ENCODE measurements at places on chromosomes 1 and 21.
A peak's percentile ranks its signal among the peaks of the same experiment; 100 is the strongest.

- DNase-seq, result no peak
Measured at GRCh38 chr21:36917471-36918158, 48.9 kb downstream of the HLCS start.

DNA sequence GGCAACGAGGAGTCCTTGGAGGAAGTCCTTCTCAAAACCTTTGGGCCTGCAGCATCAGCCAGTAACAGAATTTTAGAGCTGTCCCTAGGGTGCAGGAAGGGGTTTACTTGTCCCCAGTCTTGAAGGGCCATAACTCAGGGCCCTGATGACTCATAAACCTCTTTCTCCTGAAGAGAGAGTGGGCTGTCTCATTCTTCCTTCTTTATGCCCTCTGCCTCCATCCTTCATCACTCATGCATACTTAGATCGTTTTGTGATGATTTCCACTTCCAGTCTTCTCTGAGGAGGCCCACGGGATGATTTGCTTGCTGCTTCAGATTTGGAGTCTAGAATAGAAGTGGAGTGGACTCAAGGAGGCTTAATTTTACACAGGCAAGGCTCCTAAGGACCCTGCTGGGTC lies 60.2 kb downstream of the NDUFS5 start:
- DNase-seq, result no peak

DNA sequence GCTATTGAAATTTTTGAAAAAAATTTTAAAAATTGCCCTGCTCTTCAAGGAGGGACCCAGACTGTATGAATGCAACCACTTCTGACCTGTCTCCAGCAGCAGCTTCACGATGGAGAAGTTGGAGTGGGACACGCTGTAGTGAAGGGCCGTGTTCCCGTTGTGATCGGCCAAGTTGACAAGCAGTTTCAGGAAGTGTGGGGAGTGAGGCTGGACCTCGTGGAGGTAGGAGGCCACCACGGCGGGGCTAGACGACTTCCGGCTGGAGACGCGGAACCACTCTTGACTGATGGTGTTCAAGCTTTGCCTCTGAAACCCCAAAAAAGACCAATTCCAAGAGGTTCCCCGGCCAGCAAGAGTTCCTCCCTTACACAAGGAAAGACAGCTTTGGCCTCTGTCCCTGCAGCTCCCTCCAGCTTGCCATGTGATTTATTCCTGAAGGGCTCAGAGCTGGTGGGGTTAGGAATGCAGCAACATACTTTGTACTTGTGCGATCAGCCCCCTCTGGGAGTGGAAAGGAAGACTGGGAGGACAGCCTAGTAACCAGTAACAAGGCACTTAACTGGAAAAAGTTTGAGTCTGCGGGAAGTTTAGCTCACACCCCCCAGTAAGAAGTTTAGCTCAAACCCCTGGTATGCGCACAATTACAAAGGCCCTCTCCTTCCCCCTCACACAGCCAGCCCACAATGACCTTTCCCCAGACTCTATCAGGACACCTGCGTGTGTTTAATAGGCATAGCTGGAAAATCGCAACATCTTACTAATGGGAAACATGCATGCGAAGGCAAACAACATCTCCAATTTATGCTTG lies 56.0 kb downstream of the KANK4 start:
- DNase-seq, result no peak

DNA sequence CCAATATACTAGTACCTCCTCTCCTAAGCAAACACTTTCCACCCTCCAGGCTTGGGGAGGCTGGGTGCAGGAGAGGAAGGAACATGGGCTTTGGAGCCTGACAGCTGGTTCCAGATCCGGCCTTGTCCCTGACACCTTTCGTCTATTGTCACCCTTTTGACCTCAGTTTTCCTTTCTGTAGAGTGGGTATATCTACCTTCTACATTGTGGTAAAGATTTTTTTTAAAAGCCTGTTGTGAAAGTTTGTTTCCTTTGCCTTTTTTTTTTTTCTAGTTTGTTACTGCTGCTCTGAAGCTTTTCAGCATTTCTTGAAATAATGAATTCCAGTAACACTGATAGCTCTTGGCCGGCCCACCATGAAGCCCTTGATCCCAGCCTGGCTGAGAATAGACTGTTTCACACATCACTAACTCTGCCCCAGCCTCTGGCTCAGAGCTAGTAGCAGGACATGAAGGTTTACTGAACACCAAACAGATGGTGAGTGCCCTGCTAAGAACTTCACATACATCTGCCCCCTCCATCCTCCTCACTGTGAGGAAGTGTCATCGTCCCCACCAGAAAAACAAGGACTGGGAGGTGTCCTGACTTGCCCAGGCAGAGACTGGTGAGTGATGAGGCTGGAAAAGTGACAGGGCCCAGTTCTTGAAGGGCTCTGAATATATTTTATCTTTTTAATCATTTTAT lies 33.0 kb upstream of the ID3 start:
- no peak for DNase-seq

DNA sequence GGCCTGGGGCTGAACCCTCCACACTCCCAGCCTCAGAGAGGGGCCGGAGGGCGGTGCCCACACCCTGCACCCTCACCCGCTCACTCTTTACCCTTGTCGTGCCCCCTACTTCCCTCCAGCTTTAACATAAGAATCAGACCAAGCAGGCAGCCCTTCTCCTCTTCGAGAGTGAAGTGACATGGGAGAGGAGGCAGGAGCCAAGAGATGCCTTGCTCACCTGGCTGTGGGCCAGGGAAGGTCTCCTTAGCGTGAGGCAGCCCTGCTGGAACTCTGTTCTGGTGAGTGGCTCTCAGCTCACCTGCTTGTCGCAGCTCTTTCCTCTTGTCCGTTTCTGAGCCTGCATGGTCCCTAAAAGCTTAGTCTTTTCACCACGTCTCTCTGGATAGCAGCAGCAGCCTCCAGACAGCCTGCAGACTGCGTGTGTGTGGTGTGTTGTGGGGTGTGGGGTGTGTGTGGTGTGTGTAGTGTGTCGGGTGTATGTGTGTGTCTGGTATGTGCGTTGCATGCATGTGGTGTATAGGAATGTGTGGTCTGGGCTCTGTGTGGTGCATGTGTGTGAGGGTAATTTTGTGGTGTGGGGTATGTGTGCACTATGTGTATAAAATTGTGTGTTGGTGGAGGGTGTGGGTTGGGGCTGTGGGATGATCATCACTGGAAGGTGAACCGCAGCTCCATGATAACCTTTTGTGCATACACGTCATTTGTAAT lies 86.7 kb downstream of the CCDC185 start:
- no peak for DNase-seq

DNA sequence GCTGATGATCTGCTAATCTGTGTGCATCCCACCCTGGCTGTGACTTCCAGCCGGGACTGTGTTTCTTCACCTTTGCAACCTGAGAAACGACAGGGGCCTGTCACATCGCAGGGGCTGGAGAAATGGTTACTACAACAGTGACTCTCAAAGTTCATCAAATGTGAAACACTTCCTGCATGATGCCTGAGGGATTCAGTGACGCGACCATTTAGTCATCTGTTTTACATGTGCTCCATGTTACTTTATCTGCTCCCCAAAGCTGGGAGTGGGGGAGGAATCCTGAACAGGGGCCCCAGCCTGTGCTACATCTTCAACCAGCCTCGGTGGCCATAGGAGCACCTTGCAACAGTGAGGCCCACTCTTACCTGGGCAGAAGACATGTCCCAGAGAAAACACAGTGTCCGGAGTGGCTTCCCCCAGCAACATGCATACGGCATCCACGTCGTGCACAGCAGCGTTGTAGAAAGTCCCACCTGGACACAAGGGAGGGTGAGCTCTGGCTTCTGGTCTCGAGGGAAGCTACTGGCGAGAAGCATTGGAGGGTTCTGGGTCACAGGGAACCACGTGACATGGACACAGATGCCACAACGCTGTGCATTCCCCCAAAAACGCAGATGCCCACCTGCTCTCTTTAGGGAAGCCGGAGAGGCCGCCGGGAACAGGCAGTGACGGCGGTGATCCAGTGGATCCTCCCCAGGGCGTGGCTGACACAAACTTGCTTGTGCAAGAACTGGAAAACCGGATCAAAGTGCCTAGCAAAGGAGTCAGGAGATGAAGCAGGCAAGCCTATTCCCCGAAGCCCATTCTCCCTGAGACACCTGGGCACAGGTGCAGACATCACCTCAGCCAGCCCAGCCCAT lies 9.6 kb upstream of the CCDC27 start:
- DNase-seq, result no peak

GRCh38 chr1:162147760-162148159 lies 78.3 kb downstream of the NOS1AP start:
- no peak for DNase-seq

GRCh38 chr1:89908672-89909436 lies 86.1 kb upstream of the ZNF326 start:
- DNase-seq, result no peak

GRCh38 chr1:25173809-25174340 lies 58.4 kb downstream of the SYF2 start:
- no peak for DNase-seq

- DNase-seq, result no peak
Measured at GRCh38 chr1:205783904-205784303, 8.6 kb upstream of the RAB29 start.

- DNase-seq, result no peak
Measured at GRCh38 chr1:245096311-245097066, 58.3 kb upstream of the KIF26B start.

DNA sequence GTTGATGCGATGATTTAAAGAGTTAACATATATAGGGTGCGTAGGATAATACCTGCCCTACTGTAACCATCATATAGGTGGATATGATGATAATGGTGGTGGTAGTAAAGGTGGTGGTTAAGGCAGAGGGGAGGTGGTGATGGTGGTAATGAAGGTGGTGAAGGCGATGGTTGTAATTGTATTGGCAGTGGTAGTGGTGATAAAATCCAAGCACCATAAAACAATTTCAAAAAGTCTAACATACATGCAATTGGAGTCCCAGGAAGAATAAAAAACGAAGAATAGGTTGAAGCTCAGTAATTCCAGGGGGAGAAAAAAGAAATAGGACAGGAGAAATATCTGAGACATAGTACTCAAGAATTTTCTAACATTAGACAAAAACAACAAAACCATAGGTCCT lies 27.3 kb upstream of the RAB4A start:
- no peak for DNase-seq

- no peak for DNase-seq
Measured at GRCh38 chr21:36035381-36035791, 24.9 kb downstream of the SETD4 start.

- no peak for DNase-seq
Measured at GRCh38 chr1:211910913-211911485, 80.4 kb upstream of the LPGAT1 start.

GRCh38 chr1:27015260-27015659 lies 2.6 kb upstream of the TENT5B start:
- no peak for DNase-seq

GRCh38 chr1:2463396-2463795 lies 12.7 kb upstream of the PLCH2 start:
- no peak for DNase-seq

- no peak for DNase-seq
Measured at GRCh38 chr1:89815040-89815439, 5.8 kb upstream of the LRRC8D start.

GRCh38 chr21:45102391-45102932 lies 28.1 kb downstream of the ADARB1 start:
- DNase-seq, result no peak

GRCh38 chr21:44800971-44801467 lies 601 bp downstream of the UBE2G2 start:
- no peak for DNase-seq

DNA sequence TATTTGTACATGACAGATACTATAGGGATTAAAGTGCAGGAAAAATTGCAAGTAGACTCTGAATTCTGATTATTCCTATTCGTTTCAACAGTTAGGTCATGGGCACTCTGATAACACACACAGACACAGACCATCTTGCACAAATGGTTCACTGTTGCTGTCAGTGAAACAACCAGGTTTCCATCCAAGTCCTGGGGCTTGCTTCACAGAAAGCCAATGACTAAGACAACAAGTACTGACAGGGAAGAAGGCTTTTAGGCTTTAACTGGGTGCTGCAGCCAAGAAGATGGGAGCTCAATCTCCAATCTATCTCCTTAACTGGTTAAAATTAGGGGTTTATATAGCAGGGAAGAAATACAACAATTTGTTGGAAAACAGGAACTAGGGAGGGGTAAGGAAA lies 57.6 kb downstream of the RIMS3 start:
- DNase-seq, result no peak

DNA sequence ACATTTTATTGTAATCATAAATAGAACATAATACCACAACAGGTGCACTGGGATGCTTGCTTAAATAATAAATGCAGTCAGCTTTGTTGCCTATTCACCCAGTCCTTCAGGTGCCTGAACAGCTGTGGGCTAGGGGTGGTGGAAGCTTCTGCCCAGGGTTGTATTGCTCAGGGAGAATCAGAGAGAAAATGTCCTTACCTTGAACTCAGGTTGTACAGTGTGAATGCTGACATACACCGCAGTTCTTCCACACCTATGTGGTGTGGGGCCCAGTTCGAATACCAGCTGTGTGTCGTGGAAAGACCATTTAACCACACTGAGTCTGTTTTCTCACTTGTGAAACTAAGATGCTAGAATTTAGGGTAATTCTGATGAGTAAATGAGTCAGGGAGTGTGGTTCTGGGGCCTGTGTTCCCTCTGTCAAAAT lies 115.7 kb upstream of the ATP1A1 start:
- DNase-seq, result no peak

DNA sequence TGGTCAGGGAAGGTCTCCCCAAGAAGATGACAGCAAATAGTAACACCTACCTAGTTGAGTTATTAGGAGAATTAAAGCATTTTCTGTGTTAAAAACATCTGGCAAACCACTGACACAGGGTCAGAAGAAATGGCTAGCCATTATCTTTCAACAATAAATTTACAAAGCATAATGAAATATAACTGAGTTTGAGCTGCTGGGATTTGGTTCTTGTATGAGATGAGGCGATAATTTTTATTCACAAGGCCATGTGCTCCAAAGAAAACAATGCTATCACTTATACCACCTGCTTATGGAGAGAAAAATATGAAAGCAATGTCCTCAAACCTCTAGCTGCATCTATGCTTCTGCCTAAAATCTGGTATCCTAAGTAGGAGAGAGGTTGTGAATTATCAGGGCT lies 202.3 kb downstream of the CRB1 start:
- DNase-seq, result no peak

- DNase-seq, result no peak
Measured at GRCh38 chr1:217910203-217910602, 279.1 kb downstream of the SPATA17 start.

GRCh38 chr1:205287767-205288559 lies 33.6 kb downstream of the NUAK2 start:
- peak; percentile 69 for DNase-seq

DNA sequence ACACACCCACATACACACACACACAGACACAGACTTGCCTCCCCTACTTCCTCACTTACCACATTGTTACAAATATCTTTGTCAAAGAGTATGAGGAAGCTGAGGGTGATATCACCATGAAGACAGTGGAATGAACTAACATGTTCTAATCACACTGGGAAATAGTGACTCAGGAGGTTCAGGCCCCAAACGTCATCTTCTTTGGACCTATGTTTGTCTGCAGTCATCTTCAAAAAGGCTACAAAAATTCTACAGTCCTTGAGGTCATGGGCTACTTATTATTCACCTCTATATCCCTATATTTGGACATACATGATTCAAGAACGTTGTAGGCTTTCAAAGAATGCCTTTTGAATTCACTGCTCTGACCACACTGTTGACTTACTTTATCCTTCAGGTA lies 2.1 kb upstream of the LCE2C start:
- no peak for DNase-seq

- no peak for DNase-seq
Measured at GRCh38 chr1:222926566-222926965, 111.7 kb downstream of the DISP1 start.

- DNase-seq, result no peak
Measured at GRCh38 chr1:55217226-55217986, 2.2 kb upstream of the USP24 start.

Measured in activated CD4-positive, alpha-beta T cell treated with anti-CD3 and anti-CD28 coated beads, Interleukin-2, amount 50 U/mL, for 1 hour (primary cell).